CD8-positive, alpha-beta memory T cell (primary cell): ENCODE measurements at places on chromosomes 7 and 10.

- H3K4me3 ChIP-seq = no peak overlapping the region
- no peaks in the 10 kb centered on the region for H3K27me3 ChIP-seq
- no peak for DNase-seq
Measured at GRCh38 chr10:94183666-94184264, 179.0 kb downstream of the NOC3L start.

DNA sequence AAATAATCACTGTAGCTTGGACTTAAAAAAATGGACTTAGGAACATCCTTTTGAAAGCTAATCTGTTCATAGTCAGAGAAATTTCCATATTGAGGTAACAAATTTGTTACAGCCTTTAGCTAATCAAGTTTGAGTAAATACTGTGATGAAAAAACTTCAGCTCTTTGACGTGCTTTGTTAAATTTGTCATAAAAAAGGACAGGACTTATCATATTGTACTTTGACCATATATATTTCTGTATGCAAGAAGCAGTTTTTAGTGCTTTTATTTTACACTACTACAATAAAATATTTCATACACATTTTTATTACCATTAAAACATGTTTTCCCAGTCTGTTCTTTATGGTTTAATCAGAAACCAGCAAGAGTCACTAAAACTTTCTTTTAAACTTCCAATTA, 14.5 kb upstream of the CYCS start:
- no peak overlapping the region for H3K27ac ChIP-seq
- H3K27me3 ChIP-seq = no peaks in the 10 kb centered on the region
- H3K4me3 ChIP-seq = no peak overlapping the region
- no peaks in the 10 kb centered on the region for H3K4me1 ChIP-seq

- no peak overlapping the region for H3K4me3 ChIP-seq
- H3K36me3 ChIP-seq = no peaks in the 10 kb centered on the region
- DNase-seq = no peak
- H3K27me3 ChIP-seq = no peaks in the 10 kb centered on the region
- H3K27ac ChIP-seq = no peak overlapping the region
Measured at GRCh38 chr7:50425318-50425717, 24.8 kb downstream of the FIGNL1 start.

- H3K36me3 ChIP-seq = no peaks in the 10 kb centered on the region
- H3K4me3 ChIP-seq = no peak overlapping the region
- no peaks in the 10 kb centered on the region for H3K27me3 ChIP-seq
Measured at GRCh38 chr10:33120700-33121099, 162.7 kb upstream of the ITGB1 start.

DNA sequence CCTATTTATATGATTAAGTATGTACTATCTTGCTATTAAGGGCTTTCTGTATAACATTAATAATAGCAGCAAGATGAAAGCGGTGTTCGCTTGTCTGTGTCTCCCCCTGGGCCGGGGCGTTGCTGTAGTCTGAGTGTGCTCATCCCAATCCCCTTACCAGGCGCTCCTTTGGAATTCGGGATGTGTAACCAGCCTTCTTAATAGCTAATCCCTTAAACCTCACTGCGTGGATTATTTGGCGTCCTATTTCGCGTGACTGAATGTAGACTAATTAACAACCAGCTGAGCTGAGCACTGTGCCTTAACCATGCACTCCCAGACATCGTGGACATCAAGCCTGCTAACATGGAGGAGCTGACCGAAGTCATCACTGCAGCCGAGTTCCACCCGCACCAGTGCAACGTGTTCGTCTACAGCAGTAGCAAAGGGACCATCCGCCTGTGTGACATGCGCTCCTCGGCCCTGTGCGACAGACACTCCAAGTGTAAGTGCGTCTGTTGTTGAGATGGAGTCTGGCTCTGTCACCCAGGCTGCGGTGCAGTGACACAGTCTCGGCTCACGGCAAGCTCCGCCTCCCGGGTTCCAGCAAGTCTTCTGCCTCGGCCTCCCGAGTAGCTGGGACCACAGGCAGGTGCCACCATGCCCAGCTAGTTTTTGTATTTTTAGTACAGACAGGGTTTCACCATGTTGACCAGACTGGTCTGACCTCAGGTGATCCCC, 36.6 kb downstream of the BNIP3 start:
- H3K27me3 ChIP-seq = no peaks in the 10 kb centered on the region
- H3K4me3 ChIP-seq = no peak overlapping the region
- no peak for DNase-seq
- H3K4me1 ChIP-seq = no peaks in the 10 kb centered on the region
- peaks cover 35% of the 10 kb centered on the region for H3K36me3 ChIP-seq

DNA sequence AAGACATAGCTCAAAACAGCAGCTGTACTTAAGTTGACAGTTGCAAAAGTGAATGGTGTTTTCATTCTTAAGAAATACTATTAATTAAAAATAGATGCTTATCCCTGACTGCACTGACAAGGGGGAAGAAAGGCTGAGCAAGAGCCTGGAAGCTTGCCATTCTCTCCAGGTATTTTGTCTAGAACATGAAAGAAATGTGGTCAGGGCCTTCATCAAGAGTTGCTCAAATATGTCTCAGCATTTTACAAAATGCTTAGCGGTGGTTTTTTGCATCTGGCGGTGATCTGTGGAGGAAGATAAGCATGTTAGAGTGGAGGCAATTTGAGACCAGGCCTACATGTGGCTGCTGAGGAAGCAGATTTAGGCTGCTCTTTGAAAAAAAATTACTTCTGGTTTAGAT, 46.4 kb upstream of the CC2D2B start:
- H3K4me3 ChIP-seq = no peak overlapping the region
- no peak overlapping the region for H3K27ac ChIP-seq
- H3K36me3 ChIP-seq = no peaks in the 10 kb centered on the region
- DNase-seq = no peak

DNA sequence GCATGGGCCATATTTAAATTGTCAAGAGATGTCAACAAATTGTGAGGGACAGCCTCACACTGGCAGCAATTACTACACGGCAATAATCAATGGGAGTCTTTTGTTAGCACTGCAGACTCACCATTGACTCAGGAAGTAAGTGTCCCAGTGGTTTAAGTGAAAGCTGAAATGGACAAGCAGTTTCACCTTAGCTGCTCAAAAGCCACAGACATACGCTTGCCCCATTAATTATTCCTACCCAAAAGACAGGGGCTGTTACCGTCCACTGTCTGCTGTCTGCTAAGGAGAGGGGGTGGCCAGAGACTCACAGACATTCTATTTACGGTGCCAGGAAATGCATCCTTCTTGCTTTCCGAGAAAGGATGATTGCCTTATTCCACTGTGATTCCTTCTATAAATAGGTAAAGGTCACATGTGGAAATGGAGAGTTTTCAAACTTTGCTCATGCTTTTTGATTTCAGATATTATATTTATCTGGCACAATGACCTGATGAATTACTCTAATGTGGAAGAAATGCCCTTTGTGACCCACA, 309.7 kb upstream of the NFE2L3 start:
- H3K36me3 ChIP-seq = no peaks in the 10 kb centered on the region
- no peak overlapping the region for H3K4me3 ChIP-seq
- H3K27ac ChIP-seq = no peak overlapping the region
- H3K4me1 ChIP-seq = no peaks in the 10 kb centered on the region

GRCh38 chr10:98208925-98209324, 59.1 kb downstream of the LOXL4 start:
- H3K4me1 ChIP-seq = no peaks in the 10 kb centered on the region
- H3K27me3 ChIP-seq = no peaks in the 10 kb centered on the region
- no peak overlapping the region for H3K4me3 ChIP-seq
- no peak for DNase-seq
- no peaks in the 10 kb centered on the region for H3K36me3 ChIP-seq
